ENCODE measurements at places on chromosomes 4 and X.

GRCh38 chrX:15344106-15344505, 8.8 kb upstream of the PIGA start:
- DNase-seq: no peak

DNA sequence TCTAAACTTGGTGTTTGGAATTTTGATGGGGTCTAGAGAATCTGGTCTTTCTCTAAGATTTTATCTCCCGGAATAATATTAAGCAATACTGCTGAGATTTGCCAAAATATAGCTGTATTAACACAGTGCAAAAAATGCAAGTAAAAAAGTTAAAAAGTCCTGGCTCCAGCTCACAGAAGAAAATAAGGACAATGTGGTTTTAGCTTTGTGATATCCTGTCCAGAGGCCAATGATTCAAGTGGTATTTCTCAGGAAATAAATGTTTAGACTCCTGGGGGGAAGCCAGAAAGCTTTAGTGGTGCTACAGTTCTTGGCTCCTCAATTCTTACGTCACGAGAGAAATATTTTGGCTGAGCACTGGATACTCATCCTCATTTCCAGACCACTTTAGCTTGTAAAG, 40.9 kb upstream of the IL13RA2 start:
- no peak for DNase-seq

DNA sequence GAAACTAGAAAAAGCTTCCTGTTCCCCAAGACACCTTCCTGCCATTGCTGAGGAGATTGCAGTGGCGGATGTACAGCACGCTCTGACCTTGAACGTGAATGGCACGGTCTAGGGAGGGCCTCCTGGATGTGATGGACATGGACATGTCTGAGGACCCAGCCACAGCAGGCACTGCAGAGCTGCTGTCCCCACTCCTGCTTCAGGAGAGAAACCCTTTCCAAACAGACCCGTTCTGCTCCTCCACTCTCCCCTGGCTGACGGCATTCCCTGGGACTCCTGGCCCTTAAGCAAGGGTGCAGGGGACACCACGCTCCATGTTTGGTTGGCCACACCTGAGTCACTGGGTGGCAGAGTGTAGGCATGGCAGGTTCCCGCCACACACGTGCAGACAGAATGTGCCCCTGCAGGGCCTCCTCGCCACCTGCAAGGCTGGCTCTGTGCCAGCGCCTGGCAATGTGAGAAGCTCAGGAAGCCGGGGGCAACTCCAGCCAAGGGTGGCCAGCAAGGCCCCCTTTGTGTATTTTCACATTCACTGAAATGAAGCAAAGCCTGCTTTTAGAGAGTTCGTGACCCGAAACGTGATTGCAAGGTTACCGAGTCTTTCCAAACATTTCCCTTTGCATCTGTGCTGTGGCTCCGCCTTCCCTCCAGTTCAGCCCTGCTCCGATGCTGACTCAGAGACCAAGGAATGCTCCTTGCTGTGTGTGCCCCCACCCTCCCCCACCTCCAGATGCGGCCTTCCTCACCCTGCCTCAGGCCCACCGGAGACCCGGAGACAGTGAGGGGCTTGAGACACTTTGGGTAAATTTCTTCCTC, 46.1 kb downstream of the HTRA3 start:
- no peak for DNase-seq

GRCh38 chr4:168844353-168845049, 165.6 kb downstream of the CBR4 start:
- no peak for DNase-seq

GRCh38 chr4:87066403-87067123, 131.8 kb downstream of the AFF1 start:
- no peak for DNase-seq

DNA sequence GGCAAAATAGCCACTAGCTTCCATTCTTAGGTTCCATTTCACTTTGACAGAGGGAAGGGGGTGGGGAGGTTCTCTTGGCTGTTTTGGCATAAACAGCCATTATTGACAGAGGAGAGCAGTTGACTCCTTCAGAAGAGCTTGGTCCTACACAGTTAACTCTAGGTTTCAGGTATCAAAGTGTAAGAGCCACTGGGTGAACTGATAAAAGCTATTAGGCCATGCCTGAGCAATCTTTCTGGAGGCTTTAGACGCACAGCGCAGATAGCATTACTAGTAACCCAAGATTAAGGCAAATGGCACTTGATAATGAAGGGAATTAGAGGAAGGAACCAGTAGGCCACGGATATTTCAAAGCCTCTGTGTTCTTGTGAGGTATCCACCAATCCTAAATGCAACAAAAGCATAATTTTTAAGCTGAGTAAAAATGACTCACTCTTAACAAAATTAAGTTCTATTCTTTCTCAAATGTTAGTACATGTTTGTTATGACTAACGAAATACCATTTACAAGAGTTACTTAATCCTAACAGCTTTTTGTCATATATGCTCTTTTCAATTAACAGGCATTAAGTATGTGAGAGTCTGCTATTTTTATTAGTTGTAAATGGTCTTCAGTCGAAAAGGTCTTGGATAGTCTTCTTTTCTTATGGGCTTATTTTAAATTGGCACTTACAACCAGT, 53.6 kb downstream of the SLC7A11 start:
- DNase-seq: no peak

- DNase-seq: no peak
Observed at GRCh38 chr4:143186649-143187048, 1.9 kb downstream of the USP38 start.

GRCh38 chr4:40523581-40523980, 106.1 kb downstream of the RBM47 start:
- DNase-seq: no peak
